ENCODE measurements at places on chromosomes 4 and X.

DNA sequence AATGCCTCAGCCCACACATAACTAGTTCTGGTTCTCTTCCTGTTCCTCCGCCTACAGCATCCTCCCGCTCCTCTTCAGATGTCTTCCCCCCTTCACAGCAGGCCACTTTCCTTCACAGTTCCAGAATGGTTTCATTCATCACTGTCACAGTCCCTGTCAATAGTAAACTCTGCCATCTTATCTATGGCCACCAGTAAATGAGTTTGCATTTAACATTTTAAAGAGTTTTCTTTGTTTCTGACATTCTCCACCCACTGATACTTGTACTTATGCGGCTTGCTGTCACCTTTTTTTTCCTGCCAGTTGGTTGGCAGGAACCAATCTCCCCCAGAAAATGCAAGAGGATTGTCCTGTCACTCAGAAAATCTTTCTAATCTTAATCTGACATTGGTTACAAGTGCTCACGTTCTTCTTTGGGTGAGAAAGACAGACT lies 114.1 kb downstream of the GLUD2 start:
- peak; percentile 2 for DNase-seq

- DNase-seq: no peak
These were observed 255.8 kb upstream of the GPRIN3 start for GRCh38 chr4:89563431-89563830.

DNA sequence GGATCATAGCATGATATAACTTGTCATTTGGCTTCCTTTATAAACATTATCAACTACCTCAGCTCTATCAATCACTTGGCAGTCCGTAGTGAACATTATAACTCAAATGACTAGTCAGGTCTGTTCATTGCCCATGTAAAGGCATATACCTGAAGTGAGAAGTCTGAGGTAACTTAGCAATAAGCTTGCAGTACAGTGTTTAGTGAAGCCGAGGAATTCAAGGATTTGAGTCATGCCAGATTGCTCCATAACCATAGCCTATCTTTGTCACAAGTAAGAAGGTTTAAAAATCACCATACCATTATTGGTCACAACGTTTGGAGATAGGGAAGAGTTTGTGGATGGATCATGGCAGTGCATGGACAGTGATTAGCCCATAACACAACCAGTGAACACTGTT lies 41.6 kb downstream of the AR start:
- no peak for DNase-seq

- DNase-seq: no peak
These were observed 37.9 kb downstream of the RELL1 start for GRCh38 chr4:37648084-37648817.

DNA sequence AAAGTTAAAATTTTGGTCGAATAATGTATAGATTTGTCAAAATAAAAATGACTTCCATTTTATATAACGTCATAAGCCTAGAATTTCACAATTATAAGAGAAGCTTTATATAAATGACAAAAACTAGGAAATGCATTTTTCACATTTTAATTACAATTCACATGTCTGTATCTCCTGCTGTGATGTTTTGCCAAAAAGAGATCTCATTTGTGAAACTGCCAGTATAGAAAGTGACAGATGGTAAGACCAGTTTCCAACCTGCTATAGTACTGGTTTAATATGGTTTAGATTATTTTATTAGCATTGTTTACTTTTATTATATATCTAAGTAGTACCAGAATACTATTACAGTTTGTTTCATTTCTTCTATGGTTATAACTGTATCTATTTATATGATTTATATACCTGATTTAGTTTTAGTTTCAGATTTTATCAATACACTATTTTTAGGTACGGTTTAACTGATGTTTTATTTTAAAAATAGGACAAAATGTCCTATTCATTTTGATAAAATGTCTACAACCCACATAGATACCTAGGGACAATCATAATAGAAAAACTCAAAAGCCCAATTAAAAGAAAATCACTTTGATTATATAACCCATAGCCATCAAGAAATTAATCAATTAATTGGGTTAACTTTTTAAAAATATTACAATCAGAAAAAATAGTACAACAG lies 5.4 kb upstream of the CCSER1 start:
- DNase-seq: no peak

- DNase-seq: no peak
These were observed 8.8 kb upstream of the TBC1D25 start for GRCh38 chrX:48530736-48531135.

- DNase-seq: peak; percentile 4
These were observed at the start of gene PCDH18 for GRCh38 chr4:137531986-137532868. Gene PCDH18, minus strand, starts transcription at chr4:137532494. Its CDS starts 406 bp downstream, at chr4:137532088.

DNA sequence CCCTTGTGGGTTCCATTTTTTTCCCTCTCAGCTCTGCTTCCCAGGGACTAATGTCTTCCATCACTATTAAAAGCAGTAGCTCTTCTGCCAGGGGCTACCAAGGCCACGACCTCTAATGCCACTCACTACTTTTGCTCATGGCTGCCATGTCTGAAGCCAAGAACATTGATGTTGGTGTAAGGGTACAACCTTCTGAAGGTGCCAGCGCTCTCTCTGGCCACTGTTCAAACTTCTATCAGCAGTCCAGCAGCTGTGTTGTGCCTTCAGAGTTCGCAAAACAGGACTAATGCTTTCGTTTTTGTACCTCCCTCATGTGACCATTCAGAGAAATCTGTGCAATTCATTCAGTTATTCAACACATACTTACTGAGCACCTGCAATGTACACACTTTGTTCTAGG lies 121.5 kb upstream of the ENPEP start:
- DNase-seq: no peak

DNA sequence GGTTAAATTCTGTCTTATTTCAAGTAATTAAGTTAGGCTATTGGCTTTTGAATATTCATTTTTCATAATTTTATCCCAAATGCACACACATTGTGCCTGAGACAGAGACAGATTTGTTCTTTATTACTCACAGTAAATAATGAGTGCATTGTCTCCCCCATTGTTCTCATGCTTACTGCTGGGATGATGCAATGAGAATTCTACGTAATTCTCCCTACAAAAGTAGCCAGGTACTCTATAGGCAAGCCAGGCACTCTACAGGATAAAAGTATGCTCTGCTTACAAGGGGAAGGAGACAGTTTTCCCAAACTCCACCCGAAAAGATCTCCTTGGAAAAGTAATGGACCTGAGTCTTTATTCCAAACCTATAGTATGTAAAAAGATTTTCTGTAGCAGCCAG lies 1890.7 kb upstream of the PCDH10 start:
- no peak for DNase-seq

- no peak for DNase-seq
These were observed 16.9 kb downstream of the CTAG1B start for GRCh38 chrX:154602226-154602625.

DNA sequence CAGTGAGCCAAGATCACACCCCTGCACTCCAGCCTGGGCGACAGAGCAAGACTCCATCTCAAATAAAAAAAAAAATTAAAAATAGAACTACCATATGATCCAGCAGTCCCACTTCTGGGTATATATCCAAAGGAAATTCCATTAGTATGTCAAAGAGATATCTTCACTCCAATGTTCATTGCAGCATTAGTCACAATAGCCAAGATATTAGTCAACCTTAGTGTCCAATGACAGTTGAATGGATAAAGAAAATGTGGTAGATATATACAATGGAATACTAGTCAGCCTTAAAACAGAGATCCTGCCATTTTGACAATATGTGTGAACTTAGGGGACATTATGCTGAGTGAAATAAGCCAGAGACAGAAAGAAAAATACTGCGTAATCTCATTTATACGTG lies 49.4 kb downstream of the C4orf46 start:
- DNase-seq: no peak

DNA sequence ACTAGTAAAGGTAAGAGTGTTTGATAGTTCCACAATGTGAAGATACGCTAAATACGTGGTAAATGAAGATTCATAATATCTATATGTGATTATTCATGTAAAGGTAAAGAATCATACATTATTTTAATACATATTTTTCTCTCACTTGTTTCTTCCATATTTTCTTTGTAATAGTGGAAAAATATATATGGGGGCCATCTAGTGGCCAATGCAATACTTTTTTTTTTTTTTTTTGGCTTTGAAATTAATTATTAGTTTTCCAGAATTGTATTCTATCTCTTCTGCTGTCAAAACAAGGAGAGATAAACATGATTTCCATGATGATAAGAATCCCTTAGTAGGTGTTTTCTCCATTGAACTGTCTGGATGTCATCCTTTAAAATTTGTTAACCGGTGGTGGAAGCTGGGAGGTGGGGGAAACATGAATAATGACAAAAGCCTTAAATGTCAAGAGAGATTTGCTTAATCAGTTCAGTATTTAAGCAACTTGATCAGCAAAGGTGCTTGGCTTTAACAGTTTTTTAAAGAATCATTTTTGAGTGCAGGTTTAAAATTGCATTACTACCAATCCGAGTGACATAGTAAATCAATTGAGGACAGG lies 508.7 kb upstream of the HTR2C start:
- no peak for DNase-seq

GRCh38 chr4:170008371-170008770 lies 17.8 kb downstream of the MFAP3L start:
- no peak for DNase-seq

DNA sequence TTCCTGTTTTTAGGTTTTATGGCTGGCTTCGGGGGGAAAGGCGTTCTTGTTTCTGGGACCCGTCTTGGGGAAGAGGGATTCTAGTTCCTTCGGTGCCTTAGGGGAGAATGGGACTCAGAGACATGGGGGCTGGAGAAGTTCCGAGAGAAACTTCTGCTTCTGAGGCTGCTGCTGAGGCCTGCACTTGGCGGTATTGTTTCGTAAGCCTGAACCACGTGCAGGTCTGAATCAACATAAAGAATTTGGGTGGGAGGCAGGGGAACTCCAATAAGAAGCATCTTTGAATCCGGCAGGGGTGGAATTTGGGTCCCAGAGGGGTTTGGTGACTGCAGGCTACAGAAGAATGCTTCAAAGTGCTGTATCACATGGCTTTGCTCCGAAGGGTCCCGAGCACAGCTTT lies 15.1 kb downstream of the XG start:
- no peak for DNase-seq

GRCh38 chr4:38562751-38563198 lies 101.2 kb upstream of the KLF3 start:
- no peak for DNase-seq

- DNase-seq: peak; percentile 33
These were observed 1.9 kb downstream of the GASK1B start for GRCh38 chr4:158170691-158171561.

GRCh38 chrX:81708487-81708886 lies 506.6 kb downstream of the SH3BGRL start:
- DNase-seq: no peak

DNA sequence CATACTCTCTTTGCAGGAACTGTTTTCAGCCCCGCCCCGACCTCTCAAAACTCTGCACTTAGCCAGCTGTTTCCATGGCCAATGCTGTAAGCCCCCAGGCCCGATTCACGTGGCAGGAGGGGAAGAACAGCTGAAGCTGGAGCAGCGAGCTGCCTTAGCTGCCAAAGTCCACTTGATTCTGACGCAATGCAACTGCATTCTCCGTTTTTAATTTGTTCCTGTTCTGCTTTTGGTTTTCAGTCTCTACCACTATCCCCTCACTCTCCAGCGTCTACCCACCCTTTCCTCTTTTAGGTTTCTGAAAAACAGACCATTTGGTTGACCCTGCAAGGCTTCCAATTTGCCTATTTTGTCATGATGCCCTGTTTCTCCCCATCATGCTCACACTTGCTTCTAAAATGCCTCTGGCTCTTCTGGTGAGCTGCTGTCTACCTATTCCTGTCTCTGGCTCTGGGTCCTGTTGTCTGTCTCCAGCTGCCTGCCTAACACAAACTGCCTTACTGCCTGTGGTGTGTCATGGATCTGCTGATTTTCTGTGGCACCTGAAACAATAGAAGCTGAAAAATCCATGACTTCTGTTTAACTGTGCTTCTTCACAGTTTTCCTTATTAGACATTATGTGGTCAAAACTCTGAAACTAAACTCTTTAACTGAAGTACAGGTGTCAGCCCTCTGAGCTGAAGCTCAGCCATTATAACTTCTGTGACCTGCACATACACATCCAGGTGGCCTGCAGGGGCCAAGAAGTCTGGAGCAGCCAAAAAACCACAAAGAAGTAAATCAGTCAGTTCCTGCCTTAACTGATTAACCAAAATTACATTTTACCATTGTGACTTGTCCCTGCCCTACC lies 160.5 kb upstream of the AGTR2 start:
- DNase-seq: no peak

- DNase-seq: no peak
These were observed 33.7 kb downstream of the CLOCK start for GRCh38 chr4:55512922-55513571.

- DNase-seq: no peak
These were observed 50.1 kb upstream of the ACSL4 start for GRCh38 chrX:109782994-109783700.

DNA sequence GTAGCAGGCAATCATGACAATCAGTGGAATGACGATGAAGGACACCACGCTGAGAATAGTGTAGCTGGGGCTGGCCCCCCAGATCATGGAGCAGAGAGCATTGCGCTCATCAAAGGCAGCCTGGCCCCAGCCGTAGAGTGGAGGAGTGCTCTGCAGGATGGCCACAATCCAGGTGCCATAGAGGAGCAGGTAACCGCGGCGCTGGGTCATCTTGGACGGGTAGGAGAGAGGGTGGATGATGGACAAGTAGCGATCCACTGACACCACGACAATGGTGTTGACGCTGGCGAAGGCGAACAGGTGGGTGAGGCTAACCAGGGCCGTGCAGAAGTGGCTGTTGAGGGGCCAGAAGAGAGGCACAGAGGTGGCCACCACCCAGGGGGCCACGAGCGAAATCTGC lies 2.8 kb downstream of the GPR101 start:
- DNase-seq: no peak

DNA sequence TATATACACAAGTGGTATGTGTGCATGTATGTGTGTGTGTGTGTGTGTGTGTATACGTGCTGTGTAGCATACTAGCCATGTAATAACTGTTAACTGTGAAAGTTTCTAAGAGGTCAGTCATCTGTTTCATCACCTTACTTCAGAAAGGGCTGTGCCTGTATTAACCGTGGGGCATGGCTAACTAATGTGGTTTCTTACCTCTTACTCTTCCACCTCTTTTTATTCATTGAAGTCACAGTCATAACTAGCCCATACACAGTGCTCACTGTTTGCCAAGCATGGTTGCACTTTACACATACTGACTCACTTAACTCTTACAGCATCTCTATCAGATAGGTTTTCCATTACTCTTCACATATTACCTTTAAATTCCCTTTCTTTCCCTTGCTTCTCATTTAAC lies 23.7 kb upstream of the LRAT start:
- no peak for DNase-seq
